H1 (cell line): ENCODE measurements at places on chromosomes 2 and 18. TPM values are rescaled to one million over a fixed set of nuclear protein-coding genes. Genes with fewer than 3 reads are reported as not detected.

Gene CD28
- not detected in 2 replicates for total RNA-seq

GRCh38 chr2:60259781-60260180 lies 293.7 kb downstream of the BCL11A start:
- DNase-seq = no peak

Gene UGT1A10
- not detected in 2 replicates for total RNA-seq

DNA sequence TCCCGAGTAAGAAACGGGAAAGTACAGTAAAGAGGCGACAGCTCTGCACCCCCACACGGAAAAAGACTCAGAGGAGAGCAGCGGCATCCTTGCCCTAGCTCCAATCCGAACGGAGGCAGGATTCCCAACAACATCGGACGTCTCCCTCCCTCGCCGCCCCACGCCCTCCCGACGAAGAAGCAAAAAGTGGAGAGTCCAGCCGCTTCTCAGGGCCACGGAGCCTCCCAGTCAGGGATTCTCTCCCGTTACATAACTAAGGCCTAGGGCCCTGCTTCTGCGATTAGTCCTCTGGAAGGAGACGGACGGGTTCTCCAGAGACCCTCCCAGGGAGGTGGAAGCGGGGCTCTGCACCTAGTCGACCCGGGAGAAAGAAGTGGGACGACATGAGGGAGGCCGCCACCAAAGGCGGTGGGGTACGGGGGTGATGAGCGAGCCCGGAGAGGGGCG lies 587 bp downstream of the SUMO1 start:
- DNase-seq = no peak

GRCh38 chr2:100852999-100853908 lies 33.3 kb downstream of the NPAS2 start:
- no peak for DNase-seq

DNA sequence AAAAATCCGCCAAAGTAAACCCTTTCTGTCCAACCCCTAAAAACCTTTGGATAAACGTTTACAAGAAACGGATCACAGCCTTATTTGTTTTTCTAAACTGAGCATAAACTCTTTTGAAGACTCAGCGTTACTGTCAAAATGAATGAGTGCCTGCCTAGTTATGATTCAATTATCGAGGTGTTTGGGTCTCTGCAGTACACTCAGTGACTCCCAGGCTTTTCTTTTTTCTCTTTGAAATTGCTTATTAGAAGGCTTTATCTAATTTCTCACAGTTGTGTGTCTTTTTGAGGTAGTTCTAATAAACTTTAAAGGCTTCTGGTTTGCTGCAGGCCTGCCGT lies 663 bp downstream of the RHBDD1 start:
- DNase-seq = no peak

GRCh38 chr2:197893403-197894177 lies 89.2 kb downstream of the PLCL1 start:
- no peak for DNase-seq

DNA sequence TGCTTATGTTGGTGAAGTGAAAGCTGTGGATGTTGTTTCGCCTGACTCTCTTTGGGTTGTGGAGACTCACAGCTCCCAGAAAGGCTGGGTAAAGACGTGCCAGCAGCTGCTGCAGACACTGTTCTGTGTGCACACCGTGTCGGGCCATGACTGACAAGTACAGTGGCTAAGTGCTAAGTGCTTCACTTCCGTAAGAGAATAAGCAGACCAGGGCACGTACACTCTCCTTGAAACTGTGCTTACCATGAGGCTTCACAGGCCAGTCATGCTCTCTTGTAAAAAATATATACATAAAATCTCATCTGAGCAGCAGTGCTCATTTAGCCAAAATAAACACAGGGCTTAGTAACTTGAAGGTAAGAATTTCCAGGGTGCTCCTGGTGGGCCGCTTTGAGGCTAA lies 86.0 kb downstream of the NRP2 start:
- DNase-seq = no peak

Gene AQP12A
- not detected in 2 replicates for total RNA-seq

Gene DHRS9
- not detected in 2 replicates for total RNA-seq

DNA sequence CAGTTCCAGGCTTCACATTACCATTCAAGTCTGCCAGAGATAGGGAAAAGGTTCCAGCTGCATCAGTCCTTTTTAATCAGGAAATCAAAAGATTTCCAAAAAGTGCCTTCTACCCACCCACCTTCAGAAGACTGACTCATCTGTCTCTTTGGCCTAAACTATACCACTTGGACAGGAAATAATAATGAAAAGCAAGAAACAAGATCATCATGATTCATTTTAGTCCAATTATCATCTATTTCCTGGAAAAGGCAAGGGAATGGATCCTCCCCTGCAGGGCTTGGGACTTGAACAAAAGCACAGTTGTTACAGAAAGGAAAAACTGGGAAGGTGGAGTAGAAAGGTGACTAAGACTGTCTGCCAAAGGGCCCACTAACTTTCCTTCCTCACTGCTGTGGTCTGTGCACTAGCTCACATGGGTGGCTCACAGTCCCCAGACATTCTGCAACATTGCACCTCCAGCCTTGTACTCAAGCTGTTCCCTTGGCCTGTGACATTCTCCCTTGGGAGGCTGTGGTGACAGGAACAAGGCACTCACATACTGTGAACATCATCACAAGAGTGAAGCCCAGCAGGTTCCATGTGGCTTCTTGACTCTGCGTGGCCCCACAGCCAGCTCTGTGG lies 75.3 kb downstream of the VSNL1 start:
- no peak for DNase-seq

Gene MFSD2B
- 0.48 and 1.1 TPM in 2 replicates for total RNA-seq

Gene YPEL5
- total RNA-seq = 28.0 and 28.6 TPM in 2 replicates

Gene FEV
- total RNA-seq = not detected in 2 replicates

Gene PLCL1
- not detected in 2 replicates for total RNA-seq

- DNase-seq = no peak
These were observed 2137.3 kb upstream of the CELF4 start for GRCh38 chr18:39702888-39703287.

Gene ADAM17
- 23.5 and 25.1 TPM in 2 replicates for total RNA-seq

- no peak for DNase-seq
These were observed 88.2 kb downstream of the PLB1 start for GRCh38 chr2:28583899-28584553.

DNA sequence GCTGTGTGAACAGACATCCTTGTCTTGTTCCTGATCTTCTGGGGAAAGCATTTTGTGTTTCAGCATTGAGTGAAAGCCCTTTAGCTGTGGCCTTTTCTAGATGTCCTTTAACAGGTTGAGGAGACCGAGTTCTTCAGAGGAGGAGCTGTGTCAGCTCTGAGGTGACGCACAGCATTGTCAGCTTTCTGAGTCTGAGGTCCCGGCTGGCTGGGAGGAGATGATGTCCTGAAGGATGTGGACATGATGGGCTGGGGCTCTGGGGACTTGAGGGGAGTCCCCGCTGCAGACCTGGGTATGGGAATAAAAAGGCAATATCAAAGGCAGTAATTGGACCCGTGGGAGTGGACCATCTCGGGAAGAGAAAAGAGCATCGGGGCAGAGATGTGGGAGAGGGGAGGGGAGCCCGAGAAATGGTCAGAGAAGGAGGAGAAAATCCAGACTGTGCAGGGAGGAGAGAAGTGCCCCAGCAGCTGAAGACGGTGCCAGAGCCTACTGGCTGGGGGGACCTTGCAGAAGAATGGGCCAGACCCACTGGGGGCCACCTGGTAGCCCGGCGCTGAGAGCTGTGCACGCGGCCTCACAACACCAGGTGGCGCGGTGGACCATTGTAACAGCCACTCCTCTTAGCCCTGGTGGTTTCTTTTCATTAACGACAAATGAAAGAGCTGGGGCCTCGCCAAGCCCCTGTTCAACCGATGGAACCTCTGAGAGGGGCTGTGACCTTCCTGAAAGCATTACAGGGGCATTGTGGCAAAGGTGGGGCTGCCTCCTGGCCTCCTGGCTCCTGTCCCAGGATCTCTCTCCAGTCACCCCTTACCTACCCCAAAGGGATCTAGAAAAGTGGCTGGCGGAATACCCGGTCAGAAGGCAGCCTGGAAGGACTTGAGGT lies 61.6 kb downstream of the ST3GAL5 start:
- DNase-seq = peak; percentile 92

Gene ZC3H6
- 6.9 and 7.3 TPM in 2 replicates for total RNA-seq

- no peak for DNase-seq
These were observed 225.0 kb downstream of the SUCLG1 start for GRCh38 chr2:84234103-84234502.

DNA sequence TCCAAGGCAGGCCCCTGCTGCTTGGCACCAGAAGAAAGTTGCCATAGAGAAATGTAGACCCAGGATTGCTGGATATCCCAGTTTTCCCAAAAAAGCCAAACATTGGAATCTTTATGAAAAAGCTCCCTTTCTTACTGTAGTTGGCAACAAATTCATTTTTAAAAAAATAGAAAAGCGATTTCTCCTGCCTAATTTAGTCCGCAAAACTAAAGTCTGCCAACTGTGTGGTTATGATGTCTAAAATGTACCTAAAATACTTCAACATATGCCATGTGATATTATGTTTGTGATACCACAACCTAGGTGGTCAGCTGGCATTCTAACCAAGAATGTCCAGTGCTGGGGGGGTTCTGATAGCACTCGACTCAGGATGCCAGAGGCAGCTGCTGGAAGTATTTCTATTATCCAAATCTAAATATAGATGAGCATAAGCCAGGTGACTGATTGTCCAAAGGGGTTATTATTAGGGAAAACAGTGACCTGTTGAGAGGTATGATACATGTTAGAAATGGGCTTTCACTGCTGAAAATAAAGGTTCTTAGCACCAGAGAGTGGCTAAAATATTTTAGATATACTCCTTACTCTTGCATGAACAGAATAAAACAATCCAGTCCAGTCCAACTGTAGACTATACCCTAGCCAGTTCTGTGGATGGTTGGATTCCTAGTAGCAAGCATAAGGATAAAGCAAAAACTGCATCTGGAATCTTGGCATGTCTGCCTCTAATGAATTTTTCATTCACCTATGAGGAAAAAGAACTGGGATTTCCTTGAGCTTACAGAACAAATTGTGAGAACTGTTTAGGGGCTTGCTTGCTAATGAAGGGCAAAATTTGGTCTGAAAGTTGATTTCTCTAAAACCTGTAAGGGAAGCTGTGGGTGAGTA lies 101.7 kb downstream of the STK39 start:
- no peak for DNase-seq

Gene REG1A
- not detected in 2 replicates for total RNA-seq

Gene CYTIP
- 0.23 TPM in 1 of 2 replicates, not detected in the other for total RNA-seq

Gene REG3A
- not detected in 2 replicates for total RNA-seq

- no peak for DNase-seq
These were observed 59.8 kb downstream of the BCL2 start for GRCh38 chr18:63259567-63260379.

DNA sequence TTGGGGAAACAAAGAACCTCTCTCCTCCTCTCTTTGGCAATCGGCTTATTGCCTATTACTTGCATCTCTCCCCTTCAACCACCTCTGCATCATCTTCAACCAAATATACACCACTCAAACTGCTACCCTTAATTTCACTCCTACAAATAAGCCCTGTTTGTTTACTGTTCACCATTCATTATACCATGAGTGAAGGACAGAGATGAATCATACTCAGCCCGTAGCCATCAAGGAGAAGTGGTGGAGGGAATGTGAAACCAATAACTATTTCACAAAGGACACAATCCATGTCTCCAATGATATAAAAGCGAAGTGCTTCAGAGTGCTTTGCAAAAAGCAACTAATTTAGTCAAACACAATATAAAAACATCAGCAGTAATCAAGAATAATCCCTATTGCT lies 76.8 kb downstream of the CACNB4 start:
- DNase-seq = no peak

DNA sequence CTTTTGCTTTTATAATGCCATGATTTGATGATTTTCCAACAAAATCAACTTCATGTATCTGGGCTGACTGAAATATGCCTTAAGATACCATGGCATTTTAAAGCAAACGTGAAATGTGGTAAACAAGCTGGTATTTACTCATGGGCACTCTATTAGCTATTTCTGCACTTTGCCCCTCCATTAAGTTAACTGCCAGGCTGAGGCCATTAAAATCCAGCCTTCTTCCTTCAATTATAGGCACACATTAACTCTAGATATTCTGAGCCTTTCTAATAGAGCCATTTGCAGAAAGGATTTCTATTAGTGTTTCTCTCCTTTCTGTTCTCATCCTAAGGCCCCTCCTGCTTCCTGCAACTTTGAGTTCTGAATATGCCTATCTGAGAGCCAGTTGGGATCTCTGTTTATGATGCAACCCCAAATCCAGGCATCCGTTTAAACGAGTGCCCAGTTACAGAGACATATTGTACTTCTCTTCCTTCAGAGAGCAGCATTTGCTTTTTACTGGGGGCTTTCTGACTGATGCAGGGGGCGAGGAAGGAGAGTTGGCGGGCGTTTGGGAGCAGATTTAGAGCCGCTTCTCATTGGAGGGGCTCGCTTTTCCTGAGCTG lies 1.6 kb upstream of the KCNJ3 start:
- no peak for DNase-seq

DNA sequence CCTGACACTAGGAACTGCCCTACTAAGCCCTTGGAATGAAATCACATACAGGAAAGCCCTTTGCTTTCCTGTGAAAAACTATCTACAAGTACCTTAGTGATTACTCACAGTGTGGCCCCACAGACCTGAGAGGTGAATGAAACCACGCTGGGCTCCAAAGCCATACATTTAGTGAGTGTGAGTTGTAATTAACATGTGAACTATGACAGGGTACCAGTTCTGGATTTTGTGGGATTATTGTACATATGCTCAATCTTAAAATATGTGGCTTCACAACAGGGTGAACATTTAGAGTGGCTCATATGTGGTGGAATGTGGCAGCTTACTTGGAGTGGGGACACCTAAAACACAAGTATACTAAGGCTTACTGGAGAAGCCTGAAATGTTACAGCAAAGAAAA lies 12.3 kb downstream of the KCTD1 start:
- DNase-seq = no peak

DNA sequence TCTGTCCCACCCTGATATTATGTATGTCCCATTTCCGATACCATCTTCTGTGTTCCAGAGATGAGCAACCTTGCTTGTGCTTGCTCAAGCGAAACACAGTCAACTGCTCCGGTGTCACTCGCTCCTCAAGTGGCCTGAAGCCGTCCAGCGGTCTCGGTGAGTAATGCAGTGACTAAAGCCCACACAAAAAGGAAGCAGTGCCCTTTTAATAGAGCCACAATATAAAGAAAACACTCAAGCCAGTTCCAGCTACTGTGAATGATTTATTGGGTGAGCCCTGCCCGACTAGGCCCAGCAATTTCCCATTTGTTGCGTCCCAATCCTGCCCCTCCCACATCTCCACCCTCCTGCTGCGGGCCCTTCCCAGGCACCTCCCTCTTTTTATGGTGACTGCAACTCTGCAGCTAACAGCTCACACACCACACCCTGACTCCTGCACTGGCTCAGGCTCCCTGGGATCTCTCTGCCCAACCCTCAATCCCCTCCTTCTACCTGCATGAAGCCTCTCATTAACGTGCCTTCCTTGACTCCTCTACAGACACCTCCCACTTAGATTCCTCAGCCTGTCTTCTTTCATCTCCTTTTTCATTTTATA lies 44.2 kb upstream of the DSC1 start:
- DNase-seq = peak; percentile 52

- DNase-seq = no peak
These were observed 583 bp downstream of the NEMP2 start for GRCh38 chr2:190533968-190534309.

Gene NT5DC4
- not detected in 2 replicates for total RNA-seq

- DNase-seq = no peak
These were observed 92.0 kb downstream of the ACTR2 start for GRCh38 chr2:65319674-65320041.

Gene LONRF2
- total RNA-seq = 0.42 and 0.74 TPM in 2 replicates
